ENCODE measurements at places on chromosomes 5 and 9.

DNA sequence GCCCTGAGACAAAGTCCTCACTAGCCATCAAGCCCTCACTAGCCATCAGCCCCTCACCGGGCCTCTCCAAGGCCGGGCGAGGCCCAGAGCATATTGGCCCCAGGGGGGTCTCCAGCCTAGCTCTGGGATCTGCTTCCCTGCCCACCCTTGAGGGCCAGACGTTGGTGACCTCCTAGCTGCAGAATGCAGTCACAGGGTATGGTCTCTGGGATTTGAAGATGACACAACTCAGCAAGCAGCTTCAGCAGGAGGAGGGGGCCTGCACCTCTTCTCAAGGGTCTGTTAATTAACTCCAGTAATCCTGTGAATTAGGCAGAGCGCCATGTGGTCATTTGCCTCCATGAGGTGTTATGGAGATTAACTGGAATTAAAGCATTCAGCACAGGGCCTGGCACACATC is 116.9 kb upstream of the SPOCK1 start:
- no peak for DNase-seq

DNA sequence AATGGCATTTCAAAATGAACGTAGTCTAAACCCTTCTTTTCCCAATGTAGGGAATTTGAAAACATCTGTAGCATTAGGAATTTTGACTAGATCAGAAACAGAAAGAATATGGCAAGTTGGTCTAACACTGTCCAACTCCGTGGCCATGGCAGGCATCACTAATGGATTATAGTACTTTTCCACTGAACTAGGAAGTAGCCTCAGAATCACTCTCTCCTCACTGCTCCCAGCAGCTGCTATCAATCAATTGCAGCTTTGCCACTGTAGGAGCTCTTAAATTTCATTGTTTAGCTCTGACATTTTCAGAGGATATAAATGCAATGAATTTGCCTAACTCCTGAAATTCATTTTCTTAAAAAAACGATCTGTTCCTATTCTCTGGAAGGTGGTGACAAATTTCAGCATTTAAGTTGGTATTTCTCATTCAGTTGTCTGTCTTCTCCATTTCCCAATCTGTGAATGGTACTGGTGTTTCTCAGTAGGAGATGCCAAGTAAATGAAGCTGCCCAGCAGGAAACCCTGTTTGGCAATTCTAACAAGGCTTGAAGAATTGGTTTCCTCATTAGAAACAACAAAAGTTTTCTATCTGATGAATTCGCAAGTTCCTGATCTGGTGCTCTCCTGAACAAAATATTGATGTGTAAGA is 64.7 kb downstream of the TLR4 start:
- DNase-seq, result no peak

- no peak for DNase-seq
Observed at GRCh38 chr5:128615578-128615977, 77.5 kb upstream of the FBN2 start.

GRCh38 chr5:149792540-149793255 is 62.6 kb downstream of the PPARGC1B start:
- no peak for DNase-seq

GRCh38 chr5:127028822-127029457 is 1.4 kb downstream of the MARCHF3 start:
- no peak for DNase-seq

GRCh38 chr5:6840136-6840793 is 127.0 kb downstream of the TENT4A start:
- no peak for DNase-seq

GRCh38 chr5:65474130-65474711 is 7.5 kb downstream of the ADAMTS6 start:
- DNase-seq, result no peak

DNA sequence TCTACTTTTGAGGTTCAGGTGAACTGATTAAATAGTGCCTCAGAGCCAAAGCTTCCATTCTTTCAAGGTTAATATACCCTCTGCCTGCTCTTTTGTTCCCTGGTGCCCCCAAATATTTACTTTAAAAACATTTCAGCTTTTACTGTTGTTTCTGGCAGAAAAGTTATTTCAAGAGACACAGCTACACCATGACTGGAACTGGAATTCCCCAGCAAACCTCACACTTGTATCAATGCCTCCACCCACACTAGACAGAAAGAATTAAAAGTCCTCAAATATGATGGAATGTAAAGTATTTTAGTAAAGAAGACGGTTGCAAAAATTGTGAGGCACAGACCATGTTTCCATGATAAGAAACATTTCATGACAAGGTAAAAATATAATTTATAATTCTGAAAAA is 720.2 kb upstream of the TYRP1 start:
- no peak for DNase-seq

DNA sequence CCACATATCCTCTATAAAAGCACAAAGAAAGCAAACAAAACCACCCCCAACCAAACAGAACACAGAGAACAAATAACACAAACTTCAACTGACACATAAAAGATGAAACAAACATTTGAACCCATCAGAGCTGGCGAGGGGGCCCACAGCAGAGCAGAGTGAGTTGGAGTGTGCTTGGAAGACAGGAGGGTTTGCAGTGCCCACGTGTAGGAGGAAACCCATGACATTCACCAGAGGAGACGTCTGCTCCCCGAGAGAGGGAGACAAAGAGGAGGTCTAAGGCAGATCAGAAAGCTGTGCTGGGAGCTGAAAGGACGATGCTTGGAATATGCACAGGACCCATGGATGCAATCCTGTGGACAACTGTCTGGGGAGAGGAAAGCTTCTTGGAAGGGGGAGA is 27.0 kb downstream of the MRPL36 start:
- peak; percentile 38 for DNase-seq

GRCh38 chr9:137044037-137044436 is 1.9 kb downstream of the NPDC1 start:
- DNase-seq, result no peak

DNA sequence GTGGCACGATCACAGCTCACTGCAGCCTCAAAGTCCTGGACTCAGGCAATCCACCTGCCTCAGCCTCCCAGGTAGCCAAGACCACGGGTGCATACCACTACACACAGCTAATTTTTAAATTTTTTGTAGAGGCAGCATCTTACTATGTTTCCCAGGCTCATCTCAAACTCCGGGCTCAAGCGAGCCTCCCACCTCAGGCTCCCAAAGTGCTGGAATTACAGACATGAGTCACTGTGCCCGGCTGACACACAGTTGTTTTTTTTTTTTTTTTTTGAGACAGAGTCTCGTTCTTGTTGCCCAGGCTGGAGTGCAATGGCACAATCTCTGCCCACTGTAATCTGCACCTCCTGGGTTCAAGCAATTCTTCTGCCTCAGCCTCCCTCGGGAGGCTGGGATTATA is 70.1 kb upstream of the CNOT6 start:
- DNase-seq, result no peak

DNA sequence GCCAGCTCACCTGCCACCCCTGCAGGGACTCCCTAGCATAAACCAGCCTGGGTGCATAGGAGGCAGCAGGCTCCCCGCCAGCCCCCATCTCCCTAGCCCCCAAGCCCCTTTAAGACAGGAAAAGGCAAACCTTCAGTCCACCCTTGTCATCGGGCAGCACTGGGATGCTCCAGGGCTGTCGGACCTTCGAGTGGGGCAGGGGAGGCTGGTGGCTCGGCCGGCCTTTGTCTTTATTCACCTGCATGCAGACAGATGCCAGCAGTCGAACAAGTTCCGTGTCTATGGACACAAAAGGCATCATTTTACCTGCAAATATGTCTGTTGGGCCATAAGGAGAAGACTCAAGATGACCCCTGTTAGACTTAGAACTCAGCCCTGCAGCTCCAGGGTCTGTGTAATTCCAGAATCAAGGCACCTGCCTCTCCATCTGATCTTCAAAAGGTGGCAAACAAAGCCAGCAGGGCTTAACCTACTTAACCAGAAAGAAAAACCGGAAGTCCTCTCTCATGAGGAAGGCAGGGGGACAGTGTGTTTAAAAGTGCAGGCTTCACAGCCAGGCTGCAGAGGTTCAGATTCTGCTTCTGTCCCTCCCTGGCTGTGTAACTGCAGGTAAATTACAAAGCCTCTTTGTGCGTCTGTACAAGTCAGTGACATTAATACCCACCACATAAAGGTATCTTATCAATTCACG is 16.2 kb downstream of the ANKS6 start:
- no peak for DNase-seq

- DNase-seq, result no peak
Observed at GRCh38 chr5:142819292-142819691, 49.1 kb downstream of the ARHGAP26 start.

GRCh38 chr9:2720179-2720654 is 2.9 kb downstream of the KCNV2 start:
- DNase-seq, result no peak

- DNase-seq, result no peak
Observed at GRCh38 chr5:83256091-83256780, 178.9 kb downstream of the XRCC4 start.

GRCh38 chr5:8740595-8740994 is 805.3 kb downstream of the SEMA5A start:
- no peak for DNase-seq

- DNase-seq, result no peak
Observed at GRCh38 chr5:2282034-2282690, 399.4 kb upstream of the IRX4 start.

GRCh38 chr5:2131196-2131595 is 248.5 kb upstream of the IRX4 start:
- no peak for DNase-seq

DNA sequence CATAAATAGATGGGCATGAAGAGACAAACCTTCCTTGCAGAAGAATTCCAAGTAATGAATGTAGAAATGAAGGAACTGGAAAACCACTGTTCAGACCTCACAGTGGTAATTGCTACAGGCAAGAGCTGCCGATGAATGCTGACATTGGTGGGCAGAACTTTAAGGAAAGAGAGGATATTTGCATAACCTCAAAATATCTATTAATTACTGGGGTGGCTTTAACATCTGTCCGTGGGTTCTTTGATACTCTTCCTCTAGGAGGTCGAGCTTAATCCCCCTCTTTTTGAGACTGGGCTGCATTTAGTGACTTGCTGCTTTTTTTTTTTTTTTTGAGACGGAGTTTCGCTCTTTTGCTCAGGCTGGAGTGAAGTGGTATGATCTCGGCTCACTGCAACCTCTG is 34.7 kb downstream of the LAMC3 start:
- DNase-seq, result no peak

DNA sequence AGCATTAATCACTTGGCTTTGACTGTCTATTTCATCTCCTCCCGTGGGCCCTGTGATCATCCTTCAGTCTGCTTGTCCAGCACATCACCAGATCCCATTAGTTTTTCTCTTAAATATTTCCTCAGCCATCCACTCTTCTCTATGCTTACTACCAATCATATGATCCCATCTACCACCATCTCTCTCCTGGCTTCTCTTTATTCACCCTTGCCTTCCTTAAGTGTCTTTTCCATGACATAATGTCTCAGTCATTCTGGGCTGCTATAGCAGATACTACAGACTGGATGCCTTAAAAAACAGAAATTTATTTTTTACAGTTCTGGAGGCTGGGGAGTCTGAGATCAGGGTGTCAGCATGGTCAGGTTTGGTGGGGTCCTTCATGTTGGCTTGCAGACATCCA is 208.4 kb upstream of the PPP1R2B start:
- no peak for DNase-seq

DNA sequence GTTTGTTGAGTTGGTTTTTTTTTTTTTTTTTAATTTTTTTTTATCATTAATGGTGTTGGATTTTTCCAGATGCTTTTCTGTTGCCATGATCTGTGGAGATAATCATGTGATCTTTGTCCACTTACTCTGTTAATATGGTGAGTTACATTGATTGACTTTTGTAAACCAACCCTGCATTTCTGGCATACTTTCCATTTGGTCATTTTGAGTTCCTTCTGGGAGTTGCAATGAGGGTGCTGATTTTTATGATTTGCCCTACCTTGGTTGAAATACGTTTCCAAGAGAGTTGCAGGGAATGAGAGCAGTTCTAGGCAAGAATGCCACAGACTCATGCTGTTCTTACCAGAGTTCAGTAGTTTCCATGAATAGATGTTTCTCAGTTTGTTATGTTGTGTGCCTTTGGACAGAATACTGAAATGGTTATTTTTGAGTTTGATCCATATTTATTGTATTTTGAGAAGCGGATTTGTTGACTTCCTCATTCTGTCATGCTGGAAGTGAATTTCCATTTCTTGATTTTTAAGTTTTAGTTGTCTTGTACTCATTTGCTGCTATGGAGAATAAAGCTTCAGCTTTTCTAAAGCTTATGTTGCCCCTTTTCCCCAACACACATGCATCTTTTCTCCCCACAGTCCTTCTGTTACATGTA is 69.0 kb downstream of the SCAMP1 start:
- no peak for DNase-seq

DNA sequence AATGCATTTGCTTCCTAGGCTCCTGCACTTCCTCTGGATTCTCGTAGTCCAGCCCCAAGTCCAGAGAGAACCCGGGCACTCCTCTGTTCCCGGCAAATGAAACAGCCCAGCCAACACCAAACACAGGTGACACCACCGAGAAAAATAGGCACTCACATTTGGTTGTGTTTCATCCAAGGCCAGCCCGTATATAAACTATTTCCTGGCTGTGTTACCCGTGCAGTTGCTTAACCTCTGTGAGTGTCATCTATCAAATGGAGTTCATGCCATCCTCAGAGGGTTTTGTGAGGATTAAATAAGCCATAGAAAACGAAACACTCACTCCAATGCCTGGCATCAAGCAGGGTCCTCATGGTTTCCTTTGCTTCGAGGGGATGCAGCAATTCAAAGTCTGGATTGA is 115.2 kb downstream of the BOD1 start:
- DNase-seq, result no peak

DNA sequence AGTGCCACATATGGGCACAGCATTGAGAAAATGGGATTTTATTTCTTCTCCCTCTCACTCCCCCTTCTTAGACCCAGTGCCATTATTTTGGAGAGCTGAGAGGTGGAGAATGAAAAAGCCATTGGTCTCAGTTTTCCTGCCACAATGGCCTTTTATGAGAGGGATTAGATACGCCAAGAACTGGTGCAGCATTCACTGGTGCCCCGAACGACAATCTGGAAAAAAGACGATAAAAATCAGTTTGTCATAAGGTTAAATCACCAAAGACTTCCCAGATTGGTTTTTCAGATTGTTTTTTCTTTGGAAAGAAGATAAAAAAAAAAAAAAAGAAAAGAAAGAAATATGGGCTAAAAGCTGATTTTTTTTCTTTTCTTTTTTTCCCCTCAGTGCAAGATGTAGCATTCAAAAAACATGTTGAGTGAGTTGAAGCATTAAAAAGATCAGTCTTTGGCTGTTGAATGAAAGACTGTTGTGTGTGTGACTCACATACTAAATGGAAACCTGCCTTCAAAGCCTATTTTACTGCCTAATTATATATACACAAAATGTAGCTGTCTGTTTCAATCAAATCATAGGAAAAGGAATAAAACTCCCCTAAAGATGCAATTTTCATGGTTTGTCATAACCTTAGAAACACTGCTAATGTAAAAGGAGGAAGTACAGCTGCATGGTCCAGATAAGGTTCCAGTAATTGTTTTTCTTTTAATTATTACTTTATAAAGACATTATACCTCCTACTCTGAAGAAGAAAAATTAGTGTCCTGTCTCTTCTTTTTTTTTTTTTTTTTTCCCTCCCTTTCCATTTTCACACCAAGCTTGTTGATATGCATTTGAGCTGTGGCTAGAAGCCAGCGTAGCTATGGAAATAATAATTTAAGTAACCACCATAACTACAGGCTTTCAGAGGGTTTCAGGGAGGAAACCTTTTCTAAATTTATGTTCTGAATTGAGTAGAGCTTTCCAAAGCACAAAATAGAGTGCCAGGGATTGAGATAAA is 27.2 kb upstream of the ZNF608 start:
- no peak for DNase-seq

Measured in HCT116 (cell line).